ENCODE measurements at places on chromosomes 2 and 18.

- peak; percentile 64 for DNase-seq
These were observed 12.4 kb upstream of the IGFBP2 start for GRCh38 chr2:216620786-216621185.

DNA sequence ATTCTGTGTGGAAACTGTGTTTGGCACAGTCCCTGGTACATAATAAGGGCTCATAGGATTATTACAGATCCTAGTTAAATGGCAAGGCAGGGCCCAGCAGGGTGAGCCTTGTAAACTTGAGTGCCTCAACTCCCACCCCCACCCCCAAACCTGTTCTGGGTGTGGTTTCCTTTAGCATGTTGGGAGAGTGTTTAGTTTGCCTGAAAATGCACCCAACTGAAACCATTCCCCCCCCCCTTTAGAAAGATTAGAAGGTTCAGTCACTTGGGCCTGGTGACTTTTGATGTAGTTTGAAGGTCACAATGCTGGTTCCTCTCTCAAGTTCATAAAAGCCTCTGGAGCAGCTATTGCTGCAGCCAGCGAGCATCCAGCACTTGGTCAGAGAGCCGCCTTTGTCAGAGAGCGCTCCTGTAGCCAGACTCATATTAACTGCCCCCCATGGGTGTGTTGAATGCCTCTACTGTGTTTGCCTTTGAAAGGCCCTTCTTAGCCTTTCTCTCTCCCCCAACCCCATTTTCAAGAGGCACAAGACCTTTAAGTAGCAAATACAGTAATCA is 113.7 kb downstream of the SPTBN1 start:
- no peak for DNase-seq

DNA sequence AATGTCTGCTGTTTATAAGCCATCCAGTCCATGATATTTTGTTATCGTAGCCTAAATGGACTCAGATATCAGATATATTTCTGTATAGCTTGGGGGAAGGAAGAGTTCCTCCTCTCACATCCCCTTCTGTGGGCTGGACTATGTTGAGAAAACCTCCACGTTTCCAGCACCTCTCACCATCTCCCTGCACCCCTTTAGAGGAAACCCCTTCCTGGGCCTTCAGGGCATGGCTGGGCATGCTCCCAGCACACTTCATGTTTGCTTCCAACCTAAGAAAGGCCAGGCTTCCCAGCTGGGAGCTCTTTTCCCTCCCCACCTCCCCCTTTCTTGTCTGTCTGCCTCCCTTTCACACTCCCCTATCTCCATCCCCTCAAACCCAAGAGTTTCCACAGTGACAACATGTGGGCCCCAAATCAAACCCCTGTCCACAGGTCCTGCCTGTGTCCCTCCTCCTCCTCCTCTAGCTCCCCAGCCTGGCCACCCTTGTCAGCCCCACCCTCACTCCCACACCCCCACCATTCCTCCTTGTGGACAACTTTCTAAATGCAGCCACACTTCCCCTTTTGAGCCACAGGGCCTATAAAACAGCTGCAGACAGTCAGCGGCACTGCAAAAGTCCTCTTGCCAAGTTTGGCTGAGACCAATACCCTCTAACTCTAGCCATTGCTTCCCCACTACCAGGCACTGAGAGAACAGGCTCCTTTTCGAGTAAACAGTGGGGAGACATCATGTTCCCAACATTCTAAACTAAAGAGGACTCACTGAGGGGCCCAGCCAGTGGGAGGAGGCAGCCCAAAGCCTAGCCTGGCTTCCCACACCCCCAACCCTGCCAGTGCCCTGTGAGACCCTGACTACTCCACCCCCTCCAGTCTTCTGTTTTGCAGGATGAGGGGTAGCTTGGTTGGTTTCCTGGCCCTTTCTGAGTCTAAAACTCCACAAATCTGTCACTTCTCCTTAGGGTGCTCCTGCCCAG is 120.5 kb downstream of the ZFP36L2 start:
- DNase-seq: peak; percentile 51

DNA sequence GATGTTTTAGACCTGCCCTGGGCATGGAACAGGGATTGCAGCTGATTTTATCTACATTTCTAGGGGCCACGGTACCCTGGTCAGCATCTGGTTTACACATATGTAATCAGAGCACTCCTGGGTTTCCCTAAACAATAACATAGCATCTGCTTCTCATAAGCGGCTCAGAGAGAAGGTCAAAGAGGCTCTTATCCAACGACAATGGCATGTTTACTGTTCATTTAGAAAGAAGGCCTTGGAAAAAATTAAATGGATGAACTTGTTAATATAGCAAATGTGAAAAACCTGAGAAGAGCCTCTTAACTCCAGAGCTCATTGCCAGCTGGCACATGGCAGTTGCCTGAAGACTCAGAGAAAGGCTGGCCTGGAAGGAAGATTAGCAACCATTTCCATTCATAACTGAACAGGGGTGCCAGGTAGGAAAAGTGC is 202.8 kb upstream of the THUMPD2 start:
- no peak for DNase-seq

- peak; percentile 12 for DNase-seq
These were observed 42.7 kb upstream of the PELI1 start for GRCh38 chr2:64186699-64187605.

- no peak for DNase-seq
These were observed 221.1 kb upstream of the NRP2 start for GRCh38 chr2:205461169-205461568.

DNA sequence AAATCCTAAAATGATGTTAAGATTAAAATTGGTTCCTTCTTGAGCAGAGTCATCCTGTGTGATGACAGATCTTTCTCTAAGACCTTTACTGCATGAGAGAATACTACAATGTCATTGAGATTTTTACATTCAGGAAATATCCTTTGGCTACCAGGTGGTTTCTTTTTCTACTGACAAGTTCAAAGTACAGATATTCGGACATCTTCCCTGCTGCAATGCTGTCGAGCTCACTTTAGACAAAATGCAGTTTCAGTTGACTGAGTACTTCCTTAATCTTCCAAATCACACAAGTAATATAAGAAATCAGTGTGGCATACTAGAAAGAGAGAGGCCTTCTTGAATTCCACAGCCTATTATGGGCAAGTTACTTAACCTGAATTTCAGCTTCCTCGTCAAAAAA is 207.9 kb upstream of the ACVR2A start:
- DNase-seq: no peak

GRCh38 chr2:202375033-202375608 is 1.0 kb upstream of the BMPR2 start:
- DNase-seq: peak; percentile 80

GRCh38 chr2:9473308-9473984 is 905 bp upstream of the IAH1 start:
- DNase-seq: no peak

DNA sequence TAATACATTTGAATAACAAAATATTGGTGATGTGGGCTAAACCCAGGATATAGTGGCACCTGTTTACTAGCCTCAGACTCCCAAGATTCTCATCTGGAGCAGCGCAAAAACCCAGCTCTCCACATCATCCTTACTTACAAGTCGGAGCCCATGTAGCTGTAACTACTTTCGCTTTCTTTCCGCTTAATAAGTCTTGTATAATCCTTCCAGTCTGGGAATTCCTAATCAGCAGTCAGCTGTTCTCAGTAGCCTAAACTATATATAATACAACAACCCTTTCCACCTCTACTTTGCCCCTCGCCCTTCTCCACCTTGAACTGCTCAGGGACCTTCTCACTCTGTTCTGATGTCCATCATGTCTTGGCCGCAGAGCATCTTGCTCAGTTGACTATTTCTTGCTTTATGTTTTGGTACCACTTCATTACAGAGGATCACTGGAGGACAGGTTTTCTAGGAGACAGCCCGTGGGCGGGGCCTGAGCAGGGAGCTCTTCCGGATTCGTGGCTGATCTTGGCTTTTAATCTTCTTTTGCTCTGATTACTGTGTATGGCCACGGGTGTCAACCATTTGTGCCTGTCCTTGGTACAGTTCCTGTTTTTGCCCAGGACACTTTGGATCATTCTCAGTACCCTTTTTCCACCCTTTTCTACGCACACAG is 119.9 kb upstream of the SERTAD2 start:
- DNase-seq: no peak

GRCh38 chr2:188383158-188383557 is 91.5 kb downstream of the GULP1 start:
- no peak for DNase-seq

- DNase-seq: peak; percentile 44
These were observed 89.6 kb upstream of the UBE2E3 start for GRCh38 chr2:180890781-180891180.

GRCh38 chr2:391696-392095 is 103.8 kb upstream of the ALKAL2 start:
- no peak for DNase-seq

- DNase-seq: no peak
These were observed 331.7 kb downstream of the PLCL1 start for GRCh38 chr2:198136142-198136541.

DNA sequence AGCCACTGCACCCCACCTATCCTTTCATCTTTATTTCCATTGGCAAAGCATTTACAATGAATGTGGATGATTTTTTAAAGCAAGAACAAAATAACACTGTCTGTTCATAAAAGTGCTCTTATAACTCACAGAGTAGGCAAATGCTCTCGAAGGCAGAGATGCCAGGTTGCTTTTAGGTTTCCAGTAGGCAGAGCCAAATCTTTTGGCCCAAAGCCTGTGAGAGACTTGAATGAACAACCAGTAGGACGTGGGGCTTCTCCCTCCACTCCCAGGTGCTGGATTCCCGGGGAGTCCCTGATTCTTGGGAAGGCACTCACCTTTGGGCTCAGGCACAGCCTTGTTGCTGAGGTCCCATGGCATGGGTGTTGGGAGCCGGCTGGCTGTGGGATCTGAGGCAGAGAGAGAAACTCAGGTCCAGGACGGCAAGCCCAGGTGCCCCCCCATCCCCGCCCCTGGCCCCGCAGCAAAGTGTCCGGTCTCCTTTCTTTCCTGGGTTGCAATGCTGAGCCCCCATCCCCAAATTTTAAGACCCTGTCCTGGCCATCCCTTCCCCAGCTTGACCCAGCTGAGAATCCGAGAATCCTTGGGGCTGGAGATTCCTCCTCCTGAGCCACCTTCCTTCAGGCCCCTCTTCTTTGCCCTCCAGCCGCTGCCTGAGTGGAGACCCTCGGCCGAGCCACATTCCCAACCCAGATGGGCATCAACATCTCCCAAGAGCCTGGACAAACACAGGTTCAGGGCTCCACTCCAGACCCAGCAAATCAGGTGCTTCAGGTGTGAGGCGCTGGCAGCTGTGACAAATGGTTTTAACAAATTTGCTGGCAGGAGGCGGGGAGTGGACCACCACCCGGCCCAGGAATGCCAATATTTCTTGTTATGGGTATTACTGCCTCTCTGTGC is 5.8 kb downstream of the NEURL3 start:
- DNase-seq: no peak

DNA sequence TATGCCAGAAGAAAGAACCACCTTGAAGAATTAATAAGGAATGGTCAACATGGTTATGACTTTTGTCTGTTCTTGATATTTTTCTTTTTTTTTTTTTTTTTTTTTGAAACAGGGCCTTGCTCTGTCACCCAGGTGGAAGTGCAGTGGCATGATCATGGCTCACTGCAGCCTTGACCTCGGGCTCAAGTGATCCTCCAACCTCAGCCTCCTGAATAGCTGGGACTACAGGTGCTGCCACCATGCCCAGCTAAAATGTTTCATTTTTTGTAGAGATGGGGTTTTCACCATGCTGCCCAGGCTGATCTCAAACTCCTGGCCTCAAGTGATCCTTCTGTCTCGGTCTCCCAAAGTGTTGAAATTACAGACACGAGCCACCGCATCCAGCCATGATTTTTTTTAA is 53.4 kb upstream of the ACSL3 start:
- DNase-seq: no peak

DNA sequence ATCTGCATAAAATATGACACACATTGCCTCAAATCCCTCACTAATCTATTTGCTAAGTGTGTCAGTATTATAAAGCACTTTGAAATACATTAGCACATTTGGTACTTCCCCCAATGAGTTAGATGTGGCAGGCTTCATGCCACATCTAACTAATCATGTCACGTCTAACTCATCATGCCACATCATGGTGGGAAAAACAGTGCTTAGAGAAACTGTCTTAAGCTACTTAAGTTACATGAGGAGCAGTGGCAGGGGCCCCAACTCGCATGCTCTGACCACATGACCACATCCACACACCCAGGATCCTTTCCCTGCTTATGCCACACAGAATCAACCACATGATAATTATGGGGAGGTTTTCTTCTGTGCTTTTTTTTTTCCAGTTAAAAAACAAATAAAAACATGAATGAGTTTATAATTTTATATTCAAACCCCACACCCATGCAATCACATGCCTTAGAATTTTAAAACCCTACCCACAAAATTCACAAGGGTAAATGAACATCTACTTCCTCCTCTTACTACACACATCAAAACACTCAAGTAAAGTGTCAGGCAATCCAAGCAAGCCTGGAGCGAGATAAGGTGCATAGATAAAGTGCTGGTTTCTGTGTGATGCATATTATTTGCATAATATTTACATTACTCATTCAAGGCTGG is 1.6 kb downstream of the ABCA12 start:
- no peak for DNase-seq

DNA sequence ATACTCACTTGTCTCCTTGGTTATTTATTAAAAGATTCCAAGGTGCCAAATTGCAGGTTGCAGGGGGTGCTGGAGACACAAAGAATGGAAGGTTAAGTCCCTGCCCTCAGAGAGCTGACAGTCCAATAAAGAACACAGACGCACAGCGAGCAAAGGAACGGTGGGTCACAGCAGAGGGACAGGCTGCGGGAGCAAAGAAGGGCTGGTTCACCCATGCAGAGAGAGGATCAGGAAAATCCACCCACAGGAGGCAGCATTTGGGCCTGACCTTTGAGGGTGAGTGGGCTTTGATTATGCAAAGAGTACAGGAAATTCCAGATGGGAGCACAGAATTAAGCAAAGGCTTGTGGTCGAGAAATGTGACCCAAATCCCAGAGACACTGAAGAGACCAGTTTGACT is 45.0 kb downstream of the ZBTB7C start:
- no peak for DNase-seq

DNA sequence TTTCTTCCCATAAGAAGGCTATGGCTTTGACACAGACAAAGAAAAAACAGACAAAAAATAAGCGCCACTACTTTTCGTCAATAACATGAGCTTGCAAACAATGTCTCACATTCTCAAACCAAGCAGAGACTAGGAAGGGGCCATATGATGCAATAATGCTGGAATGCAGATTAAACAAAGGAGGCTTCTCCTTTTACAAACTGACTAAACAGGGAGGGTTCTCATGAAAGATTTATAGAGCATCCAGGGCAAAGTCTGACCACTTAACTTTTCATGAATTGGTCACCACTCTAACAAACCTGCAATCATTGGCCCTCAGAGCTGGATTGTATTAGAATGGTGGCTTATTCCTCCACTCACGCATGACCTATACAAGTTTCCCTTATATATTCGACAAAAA is 663.3 kb upstream of the CHAC2 start:
- DNase-seq: peak; percentile 78

DNA sequence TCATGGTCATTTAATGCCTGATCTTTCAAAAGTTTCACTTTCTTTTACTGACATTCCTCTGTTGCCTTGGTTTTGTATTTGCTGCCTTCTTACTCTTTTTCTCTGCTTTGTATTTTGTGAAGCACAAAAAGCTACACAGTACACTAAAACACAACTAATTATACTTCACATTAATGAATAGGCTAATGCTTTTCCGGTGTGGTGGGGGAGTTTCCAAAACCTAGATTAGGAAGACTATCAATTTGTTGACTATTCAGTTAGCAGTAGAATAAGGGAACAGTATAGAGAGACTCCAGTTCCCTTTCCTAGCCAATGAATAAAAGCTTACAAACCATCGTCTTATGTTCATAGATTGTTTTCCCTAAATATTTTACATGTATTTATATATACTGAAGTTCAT is 468.3 kb downstream of the SPAG16 start:
- no peak for DNase-seq

GRCh38 chr2:240664622-240665021 is 18.1 kb downstream of the AQP12B start:
- no peak for DNase-seq

- no peak for DNase-seq
These were observed 402.3 kb downstream of the ERBB4 start for GRCh38 chr2:212136216-212136795.

Data from fibroblast of skin of abdomen (primary cell).